ENCODE measurements at places on chromosomes 13 and 19.

DNA sequence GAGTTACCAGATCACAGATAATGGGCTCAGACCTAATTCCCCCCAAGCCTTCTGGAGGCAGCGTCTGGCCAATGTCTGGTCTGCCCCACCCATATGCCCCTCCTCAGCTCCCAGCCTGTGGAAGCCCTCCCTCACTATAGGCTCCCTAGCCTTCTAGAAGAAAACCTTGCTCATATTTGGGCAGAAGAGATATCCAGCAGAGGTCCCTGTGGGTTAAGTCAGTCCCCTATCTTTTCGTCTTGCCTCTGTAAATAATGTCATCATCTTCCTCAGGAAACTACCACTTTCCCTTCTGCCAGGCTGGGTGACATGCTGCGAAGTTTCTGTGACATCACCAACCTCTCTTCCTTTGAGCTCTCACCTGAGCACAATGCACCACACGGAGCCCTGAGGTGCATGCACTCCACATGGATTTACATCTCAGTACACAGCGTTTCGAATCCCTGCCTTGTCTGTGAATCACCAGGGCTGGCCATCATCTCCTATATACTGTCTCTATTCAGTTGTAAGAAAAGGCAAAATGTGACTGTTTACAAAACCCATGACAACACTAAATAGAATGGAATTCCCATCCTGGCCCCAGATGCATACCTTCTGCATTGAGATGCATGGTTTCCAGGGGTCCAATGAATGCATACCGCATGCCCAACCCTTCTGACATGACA is 112.8 kb downstream of the CRYL1 start:
- no peak overlapping the region for H3K4me3 ChIP-seq
- no peak for DNase-seq
- peaks cover 29% of the 10 kb centered on the region for H3K4me1 ChIP-seq
- H3K36me3 ChIP-seq: peaks cover 11% of the 10 kb centered on the region

DNA sequence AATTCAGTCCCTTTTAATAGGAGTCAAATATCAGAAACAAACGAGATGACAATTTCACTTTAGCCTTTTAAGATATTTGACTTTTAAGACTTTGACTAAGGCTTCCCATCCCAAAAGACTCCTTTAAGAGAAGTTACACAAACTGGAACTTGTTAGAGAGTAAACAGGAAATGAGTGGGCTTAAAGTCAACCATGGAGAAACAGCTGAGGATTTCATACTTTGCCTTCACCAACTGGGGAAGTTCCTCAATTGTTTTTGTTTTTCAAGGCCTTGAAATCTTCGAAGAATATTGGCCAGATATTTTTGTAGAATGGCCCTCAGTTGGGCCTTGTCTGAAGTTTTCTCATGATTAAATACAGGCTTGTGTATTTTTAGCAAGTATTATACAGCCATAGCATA is 227.3 kb downstream of the POU4F1 start:
- H3K4me3 ChIP-seq: no peak overlapping the region
- no peaks in the 10 kb centered on the region for H3K4me1 ChIP-seq
- no peak overlapping the region for H3K27ac ChIP-seq
- no peaks in the 10 kb centered on the region for H3K27me3 ChIP-seq

GRCh38 chr13:91078093-91078679 is 269.3 kb upstream of the MIR17HG start:
- H3K4me1 ChIP-seq: no peaks in the 10 kb centered on the region
- no peaks in the 10 kb centered on the region for H3K36me3 ChIP-seq

DNA sequence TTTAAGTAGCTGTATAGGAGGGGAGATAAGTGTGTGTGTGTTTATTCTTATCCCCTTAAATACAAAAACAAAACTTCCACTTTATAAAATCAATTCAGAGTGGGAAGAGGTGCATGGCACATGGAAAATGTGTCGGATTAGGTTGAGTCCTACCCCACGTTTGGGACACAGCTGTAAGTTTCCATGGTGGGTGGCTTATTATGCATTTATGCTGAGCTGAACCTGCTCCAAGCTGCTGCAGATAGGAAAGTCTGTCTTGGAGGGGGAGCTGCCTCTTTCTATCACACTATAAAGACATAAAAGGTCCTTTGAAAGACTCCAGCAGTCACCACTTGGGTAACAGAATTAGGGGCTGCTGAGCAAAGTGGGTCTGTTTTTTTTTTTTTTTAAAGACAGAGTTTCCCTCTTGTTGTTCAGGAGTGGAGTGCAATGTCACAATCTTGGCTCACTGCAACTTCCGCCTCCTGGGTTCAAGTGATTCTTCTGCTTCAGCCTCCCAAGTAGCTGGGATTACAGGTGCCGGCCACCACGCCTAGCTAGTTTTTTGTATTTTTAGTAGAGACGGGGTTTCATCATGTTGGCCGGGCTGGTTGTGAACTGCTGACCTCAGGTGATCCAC is 15.2 kb downstream of the ACTN4 start:
- DNase-seq: no peak
- H3K36me3 ChIP-seq: peaks cover 24% of the 10 kb centered on the region
- no peak overlapping the region for H3K4me3 ChIP-seq

- no peak overlapping the region for H3K4me3 ChIP-seq
- no peak overlapping the region for H3K27ac ChIP-seq
- no peaks in the 10 kb centered on the region for H3K4me1 ChIP-seq
- DNase-seq: no peak
- H3K36me3 ChIP-seq: peaks cover 98% of the 10 kb centered on the region
- no peaks in the 10 kb centered on the region for H3K27me3 ChIP-seq
Observed at GRCh38 chr19:7078008-7078407, 8.5 kb downstream of the ZNF557 start.

DNA sequence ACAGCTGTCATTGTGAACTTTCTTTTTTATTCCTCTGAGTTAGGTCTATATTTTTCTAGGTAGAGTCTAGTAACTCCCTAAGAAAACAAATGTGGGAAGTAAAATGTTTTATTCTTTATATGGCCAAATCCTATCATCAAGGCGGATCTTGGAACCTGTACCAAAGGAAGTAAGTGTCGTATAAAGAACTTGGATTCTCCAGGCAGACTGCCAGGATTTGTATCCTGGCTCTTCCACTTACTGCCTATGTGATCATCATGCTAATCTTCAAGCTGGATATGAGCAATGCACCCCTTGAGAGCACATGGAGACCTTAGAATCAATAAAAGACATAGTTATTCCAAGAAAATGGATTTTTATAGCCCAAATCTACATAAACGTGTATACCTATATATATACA is 286.5 kb downstream of the PCDH17 start:
- no peaks in the 10 kb centered on the region for H3K27me3 ChIP-seq
- H3K4me1 ChIP-seq: no peaks in the 10 kb centered on the region
- H3K27ac ChIP-seq: no peak overlapping the region
- no peaks in the 10 kb centered on the region for H3K36me3 ChIP-seq
- no peak for DNase-seq

GRCh38 chr19:48906324-48906723 is 6.2 kb downstream of the NUCB1 start:
- DNase-seq: no peak
- peaks cover 68% of the 10 kb centered on the region for H3K36me3 ChIP-seq
- H3K27me3 ChIP-seq: no peaks in the 10 kb centered on the region
- H3K4me3 ChIP-seq: no peak overlapping the region
- H3K27ac ChIP-seq: no peak overlapping the region

DNA sequence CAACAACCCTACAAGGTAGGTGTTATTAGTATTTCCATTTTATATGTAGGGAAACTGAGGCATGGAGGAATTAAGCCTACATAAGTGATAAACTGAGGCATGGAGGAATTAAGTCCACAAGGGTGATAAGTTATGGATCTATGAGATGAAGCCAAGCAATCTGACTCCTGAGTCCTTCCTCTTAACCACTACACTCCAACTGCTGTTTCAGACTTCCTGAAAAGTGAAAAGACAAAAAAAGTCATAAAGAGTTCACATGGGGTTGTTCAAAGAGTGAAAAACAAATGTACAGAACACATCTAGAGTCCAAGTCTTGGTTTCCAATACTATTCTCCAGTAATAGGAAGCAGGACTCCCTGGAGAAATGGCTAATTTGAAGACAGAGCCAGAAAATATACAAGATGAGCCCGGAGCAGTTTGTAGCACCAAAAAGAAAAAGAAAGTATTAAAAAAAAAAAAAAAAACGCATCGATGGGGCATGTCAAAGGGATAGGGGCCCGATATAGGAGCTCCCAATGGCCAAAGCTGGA is 12.1 kb downstream of the CRYL1 start:
- DNase-seq: no peak
- H3K27ac ChIP-seq: no peak overlapping the region
- no peak overlapping the region for H3K4me3 ChIP-seq
- H3K36me3 ChIP-seq: peaks cover 6% of the 10 kb centered on the region

DNA sequence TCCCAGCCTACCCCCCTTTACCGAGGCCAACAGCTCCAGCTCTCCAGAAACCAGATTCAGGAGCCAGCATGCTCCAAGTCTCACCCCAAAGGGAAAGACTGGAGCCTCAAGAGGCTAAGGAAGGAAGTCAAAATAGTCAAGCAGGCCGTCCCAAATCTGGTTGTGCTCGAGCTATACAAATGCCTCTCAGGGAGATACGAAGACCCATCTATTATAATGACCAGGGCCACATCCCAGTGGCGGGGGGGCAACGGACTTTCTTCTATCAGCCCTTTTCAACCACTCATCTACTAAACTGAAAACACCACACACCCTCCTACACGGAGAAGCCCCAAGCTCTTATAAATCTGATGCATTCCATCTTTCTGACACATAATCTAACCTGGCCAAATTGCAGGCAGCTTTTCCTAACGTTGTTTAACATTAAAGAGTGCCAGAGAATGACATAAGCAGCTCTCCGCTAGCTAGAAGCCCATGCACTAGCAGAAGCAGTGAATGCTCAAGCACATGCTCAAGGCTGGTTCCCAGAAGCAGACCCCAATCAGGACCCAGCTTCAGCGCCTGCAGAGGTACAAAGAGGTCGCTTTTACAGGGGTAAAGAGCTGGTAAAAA is 104.6 kb upstream of the ZNF98 start:
- no peak overlapping the region for H3K27ac ChIP-seq
- H3K36me3 ChIP-seq: no peaks in the 10 kb centered on the region
- no peaks in the 10 kb centered on the region for H3K4me1 ChIP-seq
- H3K27me3 ChIP-seq: no peaks in the 10 kb centered on the region
- no peak for DNase-seq
- H3K4me3 ChIP-seq: no peak overlapping the region

DNA sequence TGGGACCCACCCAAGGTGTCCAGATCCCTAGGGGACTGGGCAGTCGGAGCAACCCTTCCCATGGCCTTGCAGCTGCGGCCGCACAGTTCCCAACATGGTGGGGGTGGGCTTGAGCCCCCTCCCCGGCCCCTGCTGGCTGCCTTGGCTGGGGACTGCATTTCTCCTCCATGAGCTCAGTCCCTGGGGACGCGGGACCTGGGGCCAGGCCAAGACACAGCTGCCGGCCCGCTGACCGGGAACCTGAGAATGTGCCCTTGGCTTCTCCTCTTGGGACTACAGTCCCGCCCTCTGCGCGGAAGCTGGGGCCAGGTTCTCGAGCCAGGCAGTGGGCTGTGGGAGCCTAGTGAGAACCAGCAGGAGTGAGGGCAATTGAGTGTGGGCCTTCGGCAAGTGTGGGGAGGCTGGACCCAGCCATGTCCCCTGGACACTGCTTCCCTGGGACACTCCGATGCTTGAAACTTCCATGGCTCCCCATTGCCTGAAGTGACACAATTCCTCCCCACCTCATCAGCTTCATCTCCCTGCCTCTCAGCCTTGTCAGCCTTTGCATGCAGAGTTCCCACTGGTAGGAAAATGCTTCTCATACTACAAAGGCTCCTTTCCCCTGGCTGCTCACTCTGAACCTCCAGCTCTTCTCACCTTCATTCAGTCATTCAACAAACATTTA is 13.1 kb upstream of the NOTCH3 start:
- no peak overlapping the region for H3K27ac ChIP-seq
- no peaks in the 10 kb centered on the region for H3K4me1 ChIP-seq
- H3K36me3 ChIP-seq: no peaks in the 10 kb centered on the region
- H3K27me3 ChIP-seq: no peaks in the 10 kb centered on the region

- peaks cover 54% of the 10 kb centered on the region for H3K4me1 ChIP-seq
- no peak overlapping the region for H3K4me3 ChIP-seq
- H3K27ac ChIP-seq: peak overlapping the region; percentile 66
Observed at GRCh38 chr13:98549006-98549727, 27.7 kb downstream of the STK24 start.

DNA sequence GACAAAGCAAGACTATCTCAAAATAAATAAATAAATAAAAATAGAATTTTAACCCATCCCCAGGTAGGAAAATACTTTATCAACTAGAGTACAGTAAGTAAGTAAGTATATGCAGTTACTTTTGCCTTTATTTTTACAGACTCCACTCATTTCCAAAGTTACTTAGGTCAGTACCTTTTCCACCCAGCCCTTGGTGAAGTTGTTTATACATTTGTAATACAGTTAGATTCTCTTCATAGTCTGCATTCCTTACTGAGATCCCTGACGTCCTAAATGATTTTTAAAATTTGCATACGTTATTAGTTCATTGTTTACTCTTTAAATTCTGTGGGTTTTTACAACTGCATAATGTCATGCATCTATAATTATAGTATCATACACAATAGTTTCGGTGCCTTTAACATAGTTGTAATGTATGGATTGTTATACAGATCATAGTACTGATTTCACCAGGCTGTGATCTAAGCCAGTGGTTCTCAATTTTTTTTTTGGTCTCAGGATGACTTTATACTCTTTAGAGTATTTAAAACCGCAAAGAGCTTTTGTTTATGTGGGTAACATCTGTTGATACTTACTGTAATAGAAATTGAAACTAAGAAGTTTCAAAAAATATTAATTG is 10.4 kb downstream of the SETDB2 start:
- peaks cover 29% of the 10 kb centered on the region for H3K36me3 ChIP-seq
- H3K27ac ChIP-seq: peak overlapping the region; percentile 25
- DNase-seq: no peak
- H3K4me1 ChIP-seq: peaks cover 25% of the 10 kb centered on the region
- no peaks in the 10 kb centered on the region for H3K27me3 ChIP-seq

GRCh38 chr13:111286162-111286561 is 34.3 kb upstream of the TEX29 start:
- no peak overlapping the region for H3K4me3 ChIP-seq
- H3K27me3 ChIP-seq: no peaks in the 10 kb centered on the region
- peaks cover 6% of the 10 kb centered on the region for H3K4me1 ChIP-seq
- no peak overlapping the region for H3K27ac ChIP-seq
- no peak for DNase-seq

GRCh38 chr13:34808649-34809048 is 133.4 kb upstream of the NBEA start:
- no peaks in the 10 kb centered on the region for H3K36me3 ChIP-seq
- H3K27me3 ChIP-seq: no peaks in the 10 kb centered on the region
- no peak for DNase-seq
- H3K27ac ChIP-seq: no peak overlapping the region

All from activated T-helper 2 cell treated with anti-CD3 and anti-CD28 coated beads, Interferon-gamma antibody, Interleukin-2, Interleukin-4, amounts not matched to agents 10 μg/mL and 5 μg/mL and 100 μg/mL, durations not matched to agents 14 hours and 24 hours and 36 hours (primary cell).